ENCODE measurements at places on chromosomes 12 and 14.

GRCh38 chr12:57727758-57728395 lies 10.7 kb downstream of the AGAP2 start:
- no peak for DNase-seq

- no peak for DNase-seq
Observed at GRCh38 chr12:132323171-132324010, 6.0 kb downstream of the GALNT9 start.

DNA sequence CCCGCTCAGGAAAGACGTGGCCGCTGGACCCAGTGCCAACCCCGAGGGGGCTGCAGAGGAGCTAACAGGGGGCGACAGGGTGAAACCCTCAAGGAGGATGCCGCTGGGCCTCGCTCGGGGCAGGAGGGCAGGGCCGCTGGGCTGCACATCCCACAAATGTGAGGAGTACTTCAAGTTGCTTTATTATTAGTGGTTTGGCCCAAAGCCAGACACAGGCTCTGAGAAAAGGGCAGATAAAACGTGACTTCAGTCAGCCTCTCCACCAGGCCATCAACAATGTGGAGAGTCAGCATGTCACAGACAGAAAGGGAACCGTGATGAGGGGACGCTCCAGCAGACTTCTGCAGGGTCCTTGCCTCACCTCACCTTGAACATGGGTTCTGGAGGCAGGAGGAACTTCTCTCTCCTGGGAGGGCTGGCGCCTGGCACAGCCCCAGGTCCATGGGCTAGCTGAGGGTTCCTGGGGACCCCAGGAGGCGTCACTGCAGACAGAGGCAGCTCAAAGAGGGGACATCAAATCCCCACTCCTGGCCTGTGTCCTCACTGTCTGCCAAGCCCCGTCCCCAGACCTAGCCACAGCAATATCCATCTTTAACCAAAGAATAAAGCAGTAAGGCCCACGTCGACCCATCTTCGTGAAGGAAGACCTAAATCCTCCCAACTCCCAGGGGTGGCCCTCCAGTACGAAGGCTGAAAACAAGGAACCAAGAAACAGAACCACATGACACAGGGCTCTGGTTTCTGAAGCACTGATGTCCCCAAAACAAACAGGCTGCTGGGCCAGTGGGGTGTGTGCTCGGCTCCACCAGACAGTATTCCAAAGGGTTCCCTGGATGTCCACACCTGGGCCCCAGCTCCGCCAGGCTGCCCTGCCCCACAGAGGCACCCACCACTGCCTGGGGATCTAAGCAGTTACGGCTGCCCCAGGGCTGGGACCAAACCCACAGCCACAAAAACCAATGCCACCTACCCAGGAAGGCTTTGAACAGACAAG lies 35.1 kb downstream of the CCDC85C start:
- no peak for DNase-seq

- DNase-seq: no peak
Observed at GRCh38 chr12:92191061-92191460, 45.4 kb upstream of the BTG1 start.

DNA sequence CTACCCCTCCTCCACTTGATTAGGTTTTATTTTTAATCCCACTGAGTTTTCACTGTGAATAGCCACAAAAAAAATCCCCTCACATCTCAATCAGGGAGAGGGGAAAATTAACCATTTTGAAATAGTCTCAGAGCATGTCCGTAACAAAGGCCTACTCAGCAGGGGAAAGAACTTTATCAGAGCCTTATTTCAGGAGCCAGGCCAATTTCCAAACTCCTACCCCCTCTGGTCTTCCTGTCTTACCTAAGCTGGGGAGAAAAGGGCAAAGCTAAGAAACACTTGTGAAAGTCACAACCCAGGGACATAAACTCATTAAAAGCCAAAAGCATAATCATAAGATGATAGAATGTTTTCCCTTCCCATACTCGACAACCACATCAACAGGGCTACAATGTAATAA lies 260.3 kb upstream of the DIO3 start:
- no peak for DNase-seq

Data from stromal cell of bone marrow (primary cell).